Thyroid gland (tissue), 4 donors: ENCODE measurements at places on chromosomes 7 and 10. TPM values are rescaled to one million over a fixed set of nuclear protein-coding genes. Genes with fewer than 3 reads are reported as not detected.

The SRRM3 gene
- 6.4 TPM for total RNA-seq

The WNT8B gene
- total RNA-seq = not detected

The SEC23IP gene
- 33.3 TPM for total RNA-seq

The SYT15B gene
- 0.21 TPM for total RNA-seq

The TMEM229A gene
- total RNA-seq = not detected

The GPR85 gene
- total RNA-seq = 0.75 TPM

The ACTR3C gene
- 17.9 TPM for total RNA-seq

The LIPK gene
- total RNA-seq = not detected

The DNAJC12 gene
- total RNA-seq = 0.56 TPM

The C7orf33 gene
- not detected for total RNA-seq

The PAOX gene
- 10.2 TPM for total RNA-seq

The TMUB1 gene
- total RNA-seq = 78.7 TPM

The CYP2C8 gene
- total RNA-seq = 3.4 TPM

The SPDYE1 gene
- not detected for total RNA-seq

The FAM25C gene
- not detected for total RNA-seq

The CRYGN gene
- total RNA-seq = 21.5 TPM
